ENCODE measurements at places on chromosomes 2 and 18.

GRCh38 chr2:173696274-173696673 is 268.9 kb downstream of the SP3 start:
- no peak for DNase-seq

DNA sequence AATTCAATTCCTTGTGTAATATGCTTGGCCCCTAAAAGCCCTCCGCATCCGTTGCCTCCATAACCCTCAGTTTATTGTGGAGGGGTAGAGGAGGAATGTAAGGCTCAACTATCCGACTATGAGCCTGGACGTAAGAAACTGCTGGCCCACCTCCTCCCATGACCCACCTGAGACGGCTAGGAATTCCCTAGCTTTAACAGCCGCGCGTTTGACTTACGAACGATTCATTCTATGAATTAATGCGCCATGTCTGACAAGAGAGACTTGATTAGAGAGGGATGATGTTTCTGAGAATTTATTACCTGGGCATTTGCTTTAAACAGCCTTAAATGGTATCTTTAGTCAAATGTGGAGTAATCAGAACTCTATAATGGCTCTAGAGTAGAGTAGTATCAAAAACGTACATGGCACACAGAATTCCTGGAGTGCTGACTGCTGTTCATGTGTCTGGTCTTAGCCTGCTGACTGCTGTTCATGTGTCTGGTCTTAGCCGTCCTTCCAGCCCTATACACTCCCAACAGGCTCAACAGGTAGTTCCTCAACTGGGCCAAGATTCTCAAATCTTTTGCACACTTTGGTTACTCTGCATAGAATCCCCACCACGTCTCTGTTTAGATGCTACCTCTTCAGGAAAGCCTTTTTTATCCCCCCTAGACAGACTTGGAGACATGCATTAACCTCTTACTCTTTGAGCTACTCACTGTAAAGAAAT is 899 bp upstream of the GFPT1 start:
- DNase-seq, result no peak

- no peak for DNase-seq
Observed at GRCh38 chr2:127517465-127517864, 8.8 kb downstream of the IWS1 start.

GRCh38 chr18:28972333-28972907 is 795.5 kb upstream of the CDH2 start:
- no peak for DNase-seq

DNA sequence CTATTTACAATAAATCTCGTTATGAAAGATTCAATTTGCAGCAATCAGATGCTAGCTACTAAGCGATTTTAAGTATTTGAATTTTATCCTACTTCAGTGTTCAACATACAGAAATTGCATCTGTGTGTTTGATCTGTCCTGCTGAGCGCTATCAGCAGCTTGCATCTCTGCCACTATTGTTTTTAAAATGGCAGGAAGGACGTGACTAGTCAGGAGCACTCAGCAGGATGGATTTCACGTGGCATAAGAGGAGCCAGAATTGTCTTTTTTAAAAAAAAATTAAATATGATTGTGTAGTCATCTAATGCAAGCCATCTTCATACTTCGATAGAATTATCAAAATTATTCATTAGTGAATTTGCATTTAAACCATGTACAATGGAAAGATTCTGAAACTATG is 2.8 kb upstream of the KLHL14 start:
- no peak for DNase-seq

GRCh38 chr18:50750546-50750945 is 69.3 kb downstream of the MRO start:
- no peak for DNase-seq

GRCh38 chr2:225184948-225185347 is 142.7 kb upstream of the DOCK10 start:
- peak; percentile 7 for DNase-seq

- no peak for DNase-seq
Observed at GRCh38 chr2:234995332-234996068, 43.7 kb downstream of the SH3BP4 start.

GRCh38 chr18:70271742-70272141 is 17.1 kb upstream of the SOCS6 start:
- DNase-seq, result no peak

DNA sequence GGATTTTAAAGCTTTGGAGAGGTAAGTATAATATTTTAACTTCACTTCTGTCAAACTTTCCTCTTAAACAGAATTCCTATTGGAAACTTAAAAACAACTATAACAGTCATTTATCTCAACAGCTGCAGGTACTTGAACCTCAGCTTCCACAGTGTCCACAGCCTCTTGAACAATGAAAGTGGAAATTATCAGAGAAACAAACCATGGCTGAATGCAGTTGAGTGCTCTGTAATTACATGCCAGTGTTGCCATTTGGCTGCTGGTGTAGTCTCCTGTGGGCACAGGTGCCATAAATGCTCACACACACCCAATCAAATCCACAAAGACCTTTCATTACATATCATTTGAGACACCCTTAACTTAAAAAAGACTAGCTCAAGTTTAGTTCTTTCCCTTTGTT is 125.1 kb downstream of the CPS1 start:
- DNase-seq, result no peak

DNA sequence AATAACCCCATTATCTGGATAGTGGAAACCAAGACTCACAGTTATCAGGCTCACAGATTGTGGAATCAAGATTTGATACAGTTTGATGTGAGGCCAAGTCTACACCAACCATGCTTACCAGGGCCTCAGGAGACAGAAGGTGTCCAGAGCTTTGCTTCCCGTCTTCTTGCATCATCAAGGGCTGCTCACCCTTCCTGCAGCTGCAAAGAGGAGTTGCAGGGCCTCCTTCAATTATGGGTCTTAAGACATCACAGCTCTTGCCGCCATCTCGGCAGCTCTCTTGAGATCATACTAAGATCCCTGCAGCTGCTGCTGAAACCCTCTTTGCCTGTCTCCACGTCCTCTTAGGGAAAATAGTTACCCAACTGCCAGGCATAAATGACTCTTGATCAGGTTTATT is 176.0 kb downstream of the MGAT5 start:
- no peak for DNase-seq

DNA sequence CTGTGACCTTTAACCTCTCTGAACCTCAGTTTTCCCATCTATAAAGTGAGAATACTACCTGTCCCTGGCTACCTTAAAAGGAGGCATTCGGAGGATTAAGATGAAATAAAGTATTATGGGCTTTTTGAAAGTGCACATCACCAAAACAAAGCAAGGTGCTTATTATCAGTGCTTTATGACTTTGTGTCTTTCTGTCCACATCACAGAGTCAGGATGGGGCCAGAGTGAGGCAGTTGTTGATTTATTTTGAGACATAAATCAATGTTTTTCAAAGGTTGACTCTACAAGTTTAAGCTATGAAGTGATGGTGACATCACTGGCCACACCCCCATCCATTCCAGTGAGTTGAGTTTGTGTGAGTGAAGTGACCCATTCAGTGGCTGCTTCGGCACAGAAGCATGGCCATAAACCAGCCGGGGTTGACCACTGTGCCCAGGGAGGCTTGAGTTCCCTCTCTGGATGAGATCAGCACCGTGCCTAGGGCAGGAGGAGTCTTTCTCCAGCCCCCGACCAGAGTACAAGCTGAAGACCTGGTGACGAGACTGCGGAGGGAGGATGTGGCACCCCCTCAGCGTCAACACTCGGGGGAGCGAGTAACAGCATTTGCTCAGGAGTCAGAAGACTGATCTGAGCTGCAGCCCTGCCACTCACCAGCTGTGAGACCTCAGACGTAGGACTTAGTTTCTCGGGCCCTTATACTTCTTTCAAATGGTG is 89.0 kb upstream of the PPP1CB start:
- DNase-seq, result no peak

DNA sequence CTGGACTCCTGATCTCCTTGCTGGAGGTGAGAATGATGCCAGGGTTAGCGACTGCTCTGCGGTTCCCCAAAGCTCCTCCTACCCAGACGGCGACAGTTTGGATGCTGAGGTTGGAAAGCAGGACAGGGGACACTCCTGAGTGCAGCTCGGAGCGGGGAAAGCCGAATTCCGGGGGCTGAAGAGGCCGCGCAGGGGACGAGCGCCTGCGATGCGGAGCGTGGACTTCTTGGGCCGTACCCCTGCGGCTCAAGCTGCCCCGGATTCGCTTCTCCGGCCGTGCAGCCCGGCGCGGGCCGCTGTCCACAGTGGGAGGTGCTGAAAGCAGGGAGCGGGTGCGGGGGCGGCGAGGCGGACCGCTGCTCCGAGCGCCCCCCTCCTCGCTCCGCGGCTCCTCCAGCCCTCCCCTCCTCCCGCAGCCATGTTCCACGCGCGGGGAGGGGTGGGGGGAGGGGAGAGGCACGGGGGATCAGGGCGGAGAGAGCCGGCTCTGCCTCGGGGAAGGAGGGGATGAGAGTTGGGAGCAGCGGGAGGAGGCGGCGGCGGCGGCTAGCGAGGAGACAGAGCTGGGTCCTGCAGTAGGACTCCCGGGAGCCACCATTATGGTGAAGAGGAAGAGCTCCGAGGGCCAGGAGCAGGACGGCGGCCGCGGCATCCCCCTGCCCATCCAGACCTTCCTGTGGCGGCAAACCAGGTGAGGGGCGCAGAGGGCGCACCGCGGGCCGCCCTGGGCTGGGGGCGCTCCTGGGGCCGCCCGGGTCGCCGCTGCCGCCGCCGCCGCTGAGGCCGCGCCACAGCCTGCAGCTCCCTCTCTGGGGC is at the start of gene UNC80:
UNC80 (plus strand) TSS at position 359 of the 816 bp plus-strand sequence; CDS start at position 600, 241 bp downstream.
- DNase-seq, result no peak

GRCh38 chr2:143261986-143262385 is 132.8 kb downstream of the ARHGAP15 start:
- peak; percentile 10 for DNase-seq

- DNase-seq, result no peak
Observed at GRCh38 chr2:190858817-190859216, 21.8 kb upstream of the GLS start.

- DNase-seq, result no peak
Observed at GRCh38 chr18:54020966-54021365, 203.5 kb downstream of the MBD2 start.

DNA sequence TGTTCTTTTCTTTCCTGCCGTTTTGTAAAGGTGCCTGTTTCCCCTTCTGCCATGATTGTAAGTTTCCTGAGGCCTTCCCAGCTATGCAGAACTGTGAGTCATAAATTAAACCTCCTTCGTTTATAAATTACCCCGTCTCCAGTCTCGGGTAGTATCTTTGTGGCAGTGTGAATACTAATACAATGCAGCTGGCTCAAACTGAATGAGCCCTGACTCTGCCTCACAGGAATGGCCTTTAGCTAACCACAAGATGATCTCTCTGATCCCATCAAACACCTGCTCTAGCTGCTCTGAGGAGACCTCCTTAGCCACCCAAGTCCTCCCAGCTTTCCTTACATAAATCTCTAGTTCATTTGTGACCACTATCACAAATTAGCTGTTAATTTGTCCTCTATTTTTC is 41.5 kb upstream of the CAB39 start:
- no peak for DNase-seq

GRCh38 chr18:3093624-3094337 is 80.8 kb upstream of the LPIN2 start:
- DNase-seq, result no peak

DNA sequence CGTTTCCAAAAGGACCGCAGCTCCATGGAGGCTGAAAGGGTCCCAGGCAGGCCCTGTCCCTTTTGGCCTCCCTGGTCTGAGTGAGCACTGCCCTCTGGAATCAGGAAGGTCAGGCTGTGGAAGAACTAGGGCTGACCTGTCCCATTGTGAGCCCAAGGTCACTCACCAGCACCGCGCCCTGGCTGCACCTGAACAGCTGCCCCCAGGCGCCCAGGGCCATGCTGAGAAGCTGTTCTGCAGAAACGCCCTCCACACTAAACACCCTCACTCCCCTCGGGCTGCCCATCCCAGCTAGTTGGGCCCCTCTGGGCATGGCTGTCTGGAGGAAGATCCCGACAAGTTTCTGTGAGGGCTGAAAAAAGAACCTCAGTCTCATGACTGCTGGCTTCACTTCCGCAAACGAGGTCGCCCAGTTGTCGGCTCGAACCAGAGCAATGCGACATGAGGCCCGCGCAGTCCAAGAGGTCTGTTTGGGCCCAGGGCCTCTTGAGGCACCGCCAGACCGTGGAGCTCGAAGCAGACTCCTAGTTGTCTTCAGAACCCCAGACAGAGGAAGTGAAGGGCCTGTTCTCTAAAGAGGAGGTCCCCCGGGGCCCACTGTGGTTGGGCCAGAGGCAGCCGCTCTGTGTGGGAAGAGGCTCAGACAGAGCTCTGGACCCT is 64.4 kb downstream of the INPP5D start:
- no peak for DNase-seq

GRCh38 chr2:9416962-9417316 is 6.4 kb downstream of the ITGB1BP1 start:
- no peak for DNase-seq

GRCh38 chr2:71791501-71792135 is 338.3 kb downstream of the DYSF start:
- DNase-seq, result no peak

DNA sequence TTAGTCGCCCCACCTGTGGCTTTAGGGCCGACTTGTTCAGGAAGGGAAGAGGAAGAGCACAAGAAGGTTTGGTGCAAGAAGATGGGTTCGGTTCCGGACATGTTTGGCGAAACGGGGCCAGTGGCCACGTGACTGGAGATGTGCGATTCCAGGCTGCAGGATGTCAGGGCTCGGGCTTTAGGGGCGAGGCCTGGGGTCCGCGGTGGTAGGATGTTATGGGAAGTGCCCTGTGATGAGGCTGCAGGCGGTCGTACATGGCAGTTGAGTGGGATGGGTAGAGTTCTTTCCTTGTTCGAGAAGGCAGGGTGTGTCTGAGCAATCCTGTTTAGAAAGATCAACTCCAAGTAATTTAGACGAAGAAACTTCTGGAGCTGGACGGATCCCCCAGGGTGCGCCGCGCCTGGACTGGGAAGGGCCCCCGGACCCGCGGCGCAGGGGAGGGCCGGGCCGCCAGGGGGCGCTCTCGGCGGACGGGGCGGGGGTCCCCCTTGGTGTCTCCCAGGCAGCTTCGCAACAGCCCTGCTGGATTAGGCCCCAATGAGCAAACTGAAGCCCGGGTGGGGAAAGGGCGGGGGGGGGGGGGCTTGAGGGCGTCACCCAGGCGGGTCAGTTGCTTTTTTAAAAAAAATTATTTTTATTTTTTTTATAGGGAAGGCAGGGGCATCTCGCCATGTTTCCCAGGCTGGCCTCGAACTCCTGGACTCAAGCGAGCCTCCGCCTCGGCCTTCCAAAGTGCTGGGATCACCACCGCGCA is 17.2 kb upstream of the SDC1 start:
- no peak for DNase-seq

DNA sequence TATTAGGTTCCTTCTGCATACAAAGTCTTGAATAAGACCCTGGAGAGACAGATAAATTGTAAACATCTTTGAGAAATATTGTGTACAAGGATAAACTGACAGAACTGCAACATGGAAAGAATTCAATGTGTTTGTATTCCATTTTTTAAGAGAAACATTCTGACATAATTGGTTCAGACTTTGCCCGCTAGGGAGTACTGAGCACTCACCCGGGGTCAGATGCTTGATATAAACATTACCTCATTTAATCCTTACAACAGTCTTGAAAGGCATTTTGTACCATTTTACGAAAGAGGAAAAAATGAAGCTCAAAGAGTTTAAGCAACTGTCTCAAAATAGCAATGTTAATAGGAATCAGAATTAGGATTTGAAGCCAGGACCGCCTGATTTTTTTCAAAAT is 416.7 kb upstream of the CRIM1 start:
- DNase-seq, result no peak

GRCh38 chr2:85921659-85922058 is 32.9 kb upstream of the ST3GAL5 start:
- DNase-seq, result no peak

- DNase-seq, result no peak
Observed at GRCh38 chr2:223041527-223042109, 10.4 kb upstream of the KCNE4 start.
